ENCODE measurements at places on chromosomes 1 and 21. TPM values are rescaled to one million over a fixed set of nuclear protein-coding genes. Genes with fewer than 3 reads are reported as not detected.

TGFB2 gene
- 94.8 TPM for total RNA-seq

CSF3R gene
- not detected for total RNA-seq

FAM43B gene
- total RNA-seq: 0.16 TPM

GPR52 gene
- not detected for total RNA-seq

C1orf116 gene
- total RNA-seq: 2.4 TPM

KCNA3 gene
- total RNA-seq: not detected

RPTN gene
- not detected for total RNA-seq

CELA3A gene
- total RNA-seq: not detected

GPR161 gene
- total RNA-seq: 15.6 TPM

SPRR1A gene
- total RNA-seq: not detected

TIPRL gene
- total RNA-seq: 15.6 TPM

FAM131C gene
- 0.65 TPM for total RNA-seq

MEX3A gene
- total RNA-seq: 23.7 TPM

APCS gene
- not detected for total RNA-seq

AHCTF1 gene
- total RNA-seq: 10.6 TPM

TFF3 gene
- 1.1 TPM for total RNA-seq

SLC35F3 gene
- total RNA-seq: 1.1 TPM

LCE2C gene
- total RNA-seq: not detected

NPHS2 gene
- total RNA-seq: not detected

MYOG gene
- total RNA-seq: not detected

ZNF691 gene
- 5.4 TPM for total RNA-seq

LYPD8 gene
- total RNA-seq: not detected

FAM72D gene
- total RNA-seq: 2.4 TPM

SELE gene
- not detected for total RNA-seq

RIMKLA gene
- 0.16 TPM for total RNA-seq

KCNJ9 gene
- not detected for total RNA-seq

TMEM51 gene
- 22.0 TPM for total RNA-seq

NUDT4B gene
- 15.6 TPM for total RNA-seq

TAL1 gene
- 1.5 TPM for total RNA-seq

GCSAML gene
- total RNA-seq: not detected

PTCH2 gene
- under 0.01 TPM for total RNA-seq

DUSP10 gene
- 6.6 TPM for total RNA-seq

C1QTNF12 gene
- 1.3 TPM for total RNA-seq

VWA5B1 gene
- total RNA-seq: not detected

HSPA6 gene
- total RNA-seq: 0.33 TPM

OR6K3 gene
- not detected for total RNA-seq

C2CD2 gene
- total RNA-seq: 9.1 TPM

IQGAP3 gene
- total RNA-seq: 71.4 TPM

TEDDM1 gene
- not detected for total RNA-seq

NIBAN1 gene
- 38.4 TPM for total RNA-seq

LCE3E gene
- not detected for total RNA-seq

HCRTR1 gene
- total RNA-seq: not detected

RGS1 gene
- total RNA-seq: not detected

RAB25 gene
- 0.89 TPM for total RNA-seq

ENSA gene
- total RNA-seq: 83.4 TPM

CYP2J2 gene
- total RNA-seq: 2.9 TPM

NUAK2 gene
- 30.1 TPM for total RNA-seq

KLF17 gene
- not detected for total RNA-seq

All from mesangial cell (primary cell).